Fibroblast of pulmonary artery (primary cell): ENCODE measurements at places on chromosomes 5 and 9.

GRCh38 chr5:160692271-160692670, 159.7 kb downstream of the ATP10B start:
- DNase-seq = no peak

- DNase-seq = peak; percentile 63
These were observed at the start of gene EGFL7 for GRCh38 chr9:136662656-136663581. Gene EGFL7, plus strand, starts transcription at chr9:136662916. Its CDS starts 5,367 bp downstream, at chr9:136668283.

GRCh38 chr9:118318770-118319431, 614.7 kb downstream of the TLR4 start:
- DNase-seq = no peak

DNA sequence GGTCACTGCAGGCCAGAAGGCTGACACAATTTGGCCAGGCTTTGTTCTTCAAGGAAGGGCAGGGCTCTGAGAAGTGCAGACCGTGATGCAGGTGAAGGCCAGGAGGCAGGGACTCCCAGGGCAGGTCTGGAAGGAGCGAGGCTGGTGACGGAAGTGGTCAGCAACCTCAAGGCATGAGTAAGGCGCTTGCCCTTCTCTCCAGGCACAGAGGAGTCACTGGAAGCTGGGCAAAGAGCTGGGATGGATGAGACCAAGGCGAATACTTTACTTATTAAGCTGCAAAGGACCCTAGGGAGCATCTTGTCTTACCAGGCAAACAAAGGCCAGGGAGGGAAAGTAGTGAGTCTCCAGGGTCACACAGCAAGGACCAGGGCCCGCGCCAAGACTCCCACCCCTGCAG, 18.6 kb downstream of the IRF1 start:
- DNase-seq = no peak

GRCh38 chr5:125219710-125220109, 473.3 kb upstream of the ZNF608 start:
- no peak for DNase-seq
